Esophagus squamous epithelium (tissue), 5 donors: ENCODE measurements at places on chromosomes 16 and 17.

DNA sequence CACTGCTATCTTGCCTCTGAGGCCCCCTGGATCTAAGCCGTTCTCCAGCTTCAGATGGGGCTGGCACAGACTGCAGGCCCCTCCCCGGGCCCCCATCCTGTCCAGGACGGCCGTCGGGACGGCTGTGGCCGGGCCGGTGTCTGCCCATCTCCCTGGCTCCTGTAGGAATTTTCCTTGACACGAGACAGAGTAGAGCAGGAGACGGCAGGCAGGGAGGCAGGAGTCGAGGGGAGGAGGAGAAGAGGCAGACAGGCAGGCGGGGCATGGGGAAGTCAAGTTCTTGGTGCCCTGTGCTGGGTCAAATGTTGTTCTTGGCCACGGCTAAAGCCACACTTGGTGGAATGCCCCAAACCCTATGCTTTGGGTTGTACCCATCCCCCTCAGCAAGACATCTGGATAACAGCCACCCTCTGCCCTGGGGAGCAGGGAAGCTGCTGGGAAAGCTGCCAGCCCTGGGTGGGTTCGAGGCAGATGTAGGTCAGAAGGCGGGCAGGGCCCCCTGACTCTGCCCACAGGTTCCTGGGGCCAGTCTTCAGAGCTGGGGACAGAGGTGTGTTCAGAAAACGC, 4.0 kb downstream of the C1QTNF1 start:
- DNase-seq, result no peak

DNA sequence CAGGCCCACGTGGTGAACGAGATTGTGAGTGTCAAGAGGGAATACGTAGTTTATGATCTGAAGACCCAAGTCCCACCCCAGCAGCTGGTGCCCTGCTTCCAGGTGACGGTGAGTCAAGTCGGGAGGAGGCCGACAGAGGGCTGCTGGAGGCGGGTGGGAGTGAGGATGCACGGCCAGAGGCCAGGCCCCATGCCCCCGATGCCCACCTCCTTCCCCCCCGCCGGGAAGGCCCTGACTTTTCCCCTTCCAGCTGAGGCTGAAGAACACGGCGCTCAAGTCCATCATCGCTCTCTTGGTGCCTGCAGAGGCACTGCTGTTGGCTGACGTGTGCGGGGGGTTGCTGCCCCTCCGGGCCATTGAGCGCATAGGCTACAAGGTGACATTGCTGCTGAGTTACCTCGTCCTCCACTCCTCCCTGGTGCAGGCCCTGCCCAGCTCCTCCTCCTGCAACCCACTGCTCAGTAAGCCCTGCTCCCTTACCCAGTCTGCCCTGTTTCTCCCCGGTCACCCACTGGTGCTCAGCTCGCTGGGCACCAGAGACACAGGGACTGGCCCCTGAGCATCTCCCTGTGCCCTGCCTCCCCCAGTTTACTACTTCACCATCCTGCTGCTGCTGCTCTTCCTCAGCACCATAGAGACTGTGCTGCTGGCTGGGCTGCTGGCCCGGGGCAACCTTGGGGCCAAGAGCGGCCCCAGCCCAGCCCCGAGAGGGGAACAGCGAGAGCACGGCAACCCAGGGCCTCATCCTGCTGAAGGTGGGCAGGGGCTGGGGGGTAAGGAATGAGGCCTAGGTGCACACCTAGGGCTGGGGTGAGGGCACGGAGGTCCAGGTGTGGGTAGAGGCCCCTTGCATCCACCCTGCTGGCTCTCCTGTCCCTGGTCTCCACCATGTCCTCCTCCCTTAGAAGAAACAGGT, 2.6 kb downstream of the ZACN start:
- DNase-seq, result no peak

- no peak for DNase-seq
Observed at GRCh38 chr17:42266918-42267766, 9.0 kb downstream of the STAT5B start.

DNA sequence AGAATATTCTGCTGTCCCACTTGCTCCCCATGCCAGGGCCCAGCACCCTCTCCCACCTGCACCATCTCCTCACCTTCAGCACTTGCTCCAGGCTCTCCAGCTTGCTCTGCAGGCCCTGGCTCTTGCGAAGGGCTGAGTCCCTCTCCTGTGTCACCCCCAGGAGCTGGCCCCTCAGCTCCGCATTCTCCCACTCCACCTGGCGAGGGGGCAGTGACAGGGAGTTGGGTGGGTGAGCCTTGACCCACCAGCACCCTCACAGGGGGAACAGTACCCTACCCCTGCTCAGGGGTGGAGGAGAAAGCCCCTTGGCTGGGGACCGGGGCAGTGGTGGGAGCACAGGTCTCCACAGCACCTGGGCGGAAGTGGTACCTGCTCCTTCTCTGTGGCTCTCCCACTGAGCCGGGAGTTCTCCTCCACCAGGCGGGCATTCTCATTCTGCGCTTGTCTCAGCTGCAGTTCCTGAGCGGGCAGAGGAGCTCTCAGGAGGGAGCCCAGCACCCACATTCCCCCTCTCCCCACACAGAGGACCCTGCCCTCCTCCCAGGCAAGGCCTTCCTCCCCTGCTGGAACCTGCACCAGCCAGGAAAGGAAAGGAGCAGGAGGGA, 5.9 kb downstream of the TSPOAP1 start:
- no peak for DNase-seq

DNA sequence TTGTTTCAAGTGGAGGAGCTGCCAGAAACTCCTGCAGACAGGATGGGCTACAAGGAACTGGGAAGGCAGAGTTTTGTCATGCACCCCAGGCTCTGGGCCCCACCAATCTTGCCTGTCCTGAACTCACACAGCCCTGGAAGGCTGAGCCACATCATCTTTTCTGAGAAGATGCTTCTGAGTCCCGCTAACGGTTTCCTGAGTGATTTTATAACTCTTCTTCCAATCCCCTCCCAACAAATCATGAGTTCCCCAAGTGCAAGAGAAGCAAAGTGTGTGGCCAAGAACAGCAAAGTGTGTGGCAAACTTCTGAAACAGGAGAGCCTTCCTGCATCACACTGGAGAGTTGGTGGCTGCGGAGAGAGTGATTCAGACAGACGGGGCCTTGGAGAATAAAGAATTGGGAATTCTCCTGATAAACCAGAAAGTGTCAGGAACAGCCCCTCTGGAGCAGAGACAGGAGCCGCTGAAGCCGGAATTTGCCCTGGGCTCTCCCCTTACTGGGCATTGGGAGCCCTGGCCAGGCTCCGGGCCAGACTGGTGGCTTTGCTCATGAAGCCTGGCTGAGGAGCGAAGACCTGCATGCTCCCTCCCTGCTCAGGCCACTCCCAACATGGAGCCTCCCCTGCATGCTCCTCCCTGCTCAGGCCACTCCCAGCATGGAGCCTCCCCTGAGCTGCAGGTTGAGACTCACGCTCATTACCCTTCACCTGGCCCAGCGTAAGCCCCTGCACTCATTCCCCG, 47.2 kb downstream of the PITPNM3 start:
- no peak for DNase-seq

GRCh38 chr16:67237396-67238277, 9.6 kb downstream of the FHOD1 start:
- no peak for DNase-seq

- DNase-seq, result no peak
Observed at GRCh38 chr17:79033046-79033616, 9.2 kb downstream of the C1QTNF1 start.

- DNase-seq, result no peak
Observed at GRCh38 chr17:73510981-73511718, 133.1 kb downstream of the SDK2 start.

GRCh38 chr16:19437280-19437679, 19.6 kb downstream of the TMC5 start:
- no peak for DNase-seq

- no peak for DNase-seq
Observed at GRCh38 chr16:23071196-23072083, 77.8 kb downstream of the USP31 start.

DNA sequence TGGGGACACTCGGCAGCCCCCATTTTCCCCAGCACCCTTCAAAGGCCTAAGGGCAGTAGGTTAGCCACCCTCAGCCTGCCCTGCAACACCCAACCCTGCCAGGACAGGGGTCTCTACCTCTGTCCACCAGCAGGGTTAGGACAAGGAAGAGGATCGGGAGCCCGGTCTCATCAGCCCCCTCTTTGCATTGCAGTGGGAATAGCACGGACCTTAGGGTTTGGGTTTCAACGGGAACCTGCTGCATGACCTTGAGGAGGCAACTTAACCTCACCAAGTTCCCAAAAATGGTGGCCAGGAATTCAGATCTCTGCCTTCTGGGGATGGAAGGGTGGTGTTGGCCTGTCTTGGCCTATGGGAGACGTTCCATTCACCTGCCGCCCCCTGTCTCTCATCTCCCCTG, 20.2 kb upstream of the SPPL2C start:
- no peak for DNase-seq

- DNase-seq, result no peak
Observed at GRCh38 chr16:48367441-48368049, 17.7 kb downstream of the SIAH1 start.

DNA sequence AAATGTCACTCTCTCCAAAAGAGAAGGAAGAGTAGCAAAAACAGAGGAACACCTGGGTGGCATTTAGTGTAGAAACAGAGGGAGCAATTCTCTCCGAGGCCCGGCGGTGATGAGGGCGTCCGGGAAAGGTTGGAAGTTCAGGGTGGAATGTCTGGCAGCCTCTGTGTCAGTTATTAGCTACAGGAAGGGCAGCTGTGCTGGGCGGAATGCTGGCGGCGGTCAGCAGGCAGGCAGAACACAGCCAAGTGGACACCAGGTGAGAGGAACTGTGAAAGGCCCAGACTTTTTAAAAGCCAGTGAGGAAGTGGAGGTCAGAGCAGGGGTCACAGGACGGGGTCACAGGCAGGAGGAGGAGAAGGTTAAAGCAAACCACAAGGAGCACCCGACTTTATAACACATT, 238.1 kb downstream of the NTN1 start:
- DNase-seq, result no peak

DNA sequence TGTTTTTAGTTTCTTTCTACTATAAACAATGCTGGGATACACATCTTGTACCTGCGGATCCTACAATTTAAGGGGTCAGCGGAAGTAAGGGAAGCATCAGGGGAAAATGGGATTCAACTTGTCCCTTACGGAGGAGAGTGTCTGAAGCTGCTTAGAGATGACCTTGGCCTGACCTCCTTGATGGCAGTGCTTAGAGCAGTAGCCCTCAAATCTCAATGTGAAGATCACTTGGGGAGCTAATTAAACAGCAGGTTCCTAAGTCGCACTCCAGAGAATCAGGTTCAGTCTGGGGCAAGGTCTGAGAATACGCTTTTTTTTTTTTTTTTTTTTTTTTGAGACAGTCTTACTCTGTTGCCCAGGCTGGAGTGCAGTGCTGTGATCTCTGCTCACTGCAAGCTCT, 9.6 kb upstream of the METTL16 start:
- no peak for DNase-seq

DNA sequence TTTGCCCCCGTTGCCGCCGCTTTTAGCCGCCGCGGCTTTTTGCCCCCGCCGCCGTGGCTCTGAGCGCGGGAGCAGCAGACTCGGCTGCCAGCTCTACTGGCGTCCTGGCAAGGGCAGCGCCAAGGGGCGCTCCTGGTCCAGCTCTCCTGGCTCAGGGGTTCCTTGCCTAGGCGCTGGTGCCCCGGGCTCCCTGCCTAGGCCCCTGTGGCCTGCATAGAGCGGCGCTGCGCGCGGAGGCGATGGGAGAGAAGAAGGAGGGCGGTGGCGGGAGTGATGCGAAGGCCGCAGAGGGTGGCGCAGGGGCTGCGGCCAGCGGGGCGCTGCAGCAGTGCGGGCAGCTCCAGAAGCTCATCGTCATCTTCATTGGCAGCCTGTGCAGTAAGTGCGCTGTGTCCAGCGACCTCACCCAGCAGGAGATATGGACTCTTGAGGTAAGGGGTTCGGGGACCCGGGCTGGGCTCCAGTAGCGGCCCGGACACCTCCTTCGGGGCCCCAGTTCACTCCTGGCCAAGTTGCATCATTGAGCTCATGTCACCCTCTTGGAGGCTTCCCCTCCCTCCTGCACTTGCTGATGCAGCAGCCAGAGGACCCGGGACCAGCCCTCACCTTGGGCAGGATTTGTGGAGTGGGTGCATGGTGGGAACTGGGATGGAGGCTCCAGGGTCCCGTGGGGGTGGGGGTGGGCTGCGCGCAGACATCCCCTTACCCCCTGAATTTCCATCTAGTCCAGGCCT, 1344.4 kb downstream of the TP53TG3F start:
- DNase-seq, result no peak

DNA sequence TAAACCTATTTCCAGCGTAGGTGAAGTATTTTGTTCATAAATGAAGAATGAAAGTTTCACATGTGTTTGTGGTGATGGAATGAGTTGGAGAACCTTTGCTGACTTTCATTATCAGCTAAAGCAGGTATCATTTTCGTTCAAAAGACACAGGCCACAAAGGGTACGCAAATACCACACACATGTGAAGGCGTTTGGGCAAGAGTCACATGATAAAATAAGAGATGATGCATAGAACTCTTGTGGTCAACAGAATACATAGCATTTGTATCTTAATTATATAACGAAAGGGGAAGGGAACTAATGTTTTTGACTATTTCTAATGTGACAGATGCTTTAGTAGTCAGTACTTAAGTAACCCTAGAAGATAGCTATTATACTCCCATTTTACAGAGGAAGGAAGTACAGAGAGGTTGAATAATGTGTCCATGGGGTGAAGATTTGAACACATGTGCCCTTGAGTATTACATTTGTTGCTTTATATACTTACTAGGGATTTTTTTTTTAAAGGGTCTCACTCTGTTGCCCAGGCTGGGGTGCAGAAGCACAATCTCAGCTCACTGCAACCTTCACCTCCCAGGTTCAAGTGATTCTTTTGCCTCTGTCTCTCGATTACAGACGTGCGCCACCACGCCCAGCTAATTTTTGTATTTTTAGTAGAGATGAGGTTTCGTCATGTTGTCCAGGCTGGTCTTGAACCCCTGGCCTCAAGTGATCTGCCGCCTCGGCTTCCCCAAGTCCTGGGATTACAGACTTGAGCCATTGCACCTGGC, 4.8 kb downstream of the RPA1 start:
- DNase-seq, result no peak
